ENCODE measurements at places on chromosomes 13 and 19.

DNA sequence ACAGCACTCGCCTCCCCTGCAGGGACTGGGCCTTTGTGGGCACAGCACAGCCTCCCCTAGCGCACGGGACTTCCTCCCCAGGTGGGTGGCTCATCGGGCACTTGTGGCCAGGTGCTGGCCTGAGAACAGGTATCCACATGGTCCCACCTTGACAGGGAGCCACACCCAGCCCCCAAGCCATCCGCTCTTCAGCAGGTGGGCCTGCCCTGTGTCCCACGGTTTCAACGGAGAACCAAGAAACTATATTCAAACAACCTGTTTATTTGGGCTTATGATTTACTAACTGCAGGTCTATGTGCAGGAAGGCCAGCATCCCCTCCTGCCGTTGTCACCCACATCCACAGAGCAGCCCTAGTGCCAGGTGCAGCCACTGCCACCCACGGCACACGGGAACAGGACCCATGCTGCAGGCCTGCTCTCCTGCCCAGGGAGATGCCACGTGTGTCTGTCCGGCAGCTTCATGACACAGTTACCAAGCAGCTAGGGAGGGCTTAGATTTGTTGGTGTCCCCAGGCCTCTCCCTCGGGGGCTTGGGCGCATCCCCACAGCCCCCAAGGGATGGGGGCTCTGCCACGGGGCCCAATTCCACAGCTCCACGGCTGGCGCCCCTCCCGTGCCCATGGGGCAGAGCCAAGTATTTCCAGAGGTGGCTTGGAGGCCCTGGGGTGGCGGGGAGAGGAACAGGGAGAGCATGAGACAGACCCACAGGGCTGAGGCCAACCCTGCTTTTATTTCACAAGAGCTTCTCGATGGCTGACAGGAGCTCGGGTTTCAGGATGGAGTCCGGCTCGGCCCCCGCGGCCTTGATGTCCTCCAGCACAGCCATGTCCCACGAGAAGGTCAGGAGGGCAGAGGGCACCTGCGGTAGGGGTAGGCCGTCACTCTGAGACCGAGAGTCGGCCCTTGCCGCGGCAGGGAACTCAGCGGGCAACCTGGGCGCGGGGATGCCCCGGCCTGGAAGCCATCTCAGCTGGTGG is 12.5 kb downstream of the UBXN6 start:
- no peak for DNase-seq

GRCh38 chr13:98444381-98444780 is 132.5 kb downstream of the STK24 start:
- no peak for DNase-seq

DNA sequence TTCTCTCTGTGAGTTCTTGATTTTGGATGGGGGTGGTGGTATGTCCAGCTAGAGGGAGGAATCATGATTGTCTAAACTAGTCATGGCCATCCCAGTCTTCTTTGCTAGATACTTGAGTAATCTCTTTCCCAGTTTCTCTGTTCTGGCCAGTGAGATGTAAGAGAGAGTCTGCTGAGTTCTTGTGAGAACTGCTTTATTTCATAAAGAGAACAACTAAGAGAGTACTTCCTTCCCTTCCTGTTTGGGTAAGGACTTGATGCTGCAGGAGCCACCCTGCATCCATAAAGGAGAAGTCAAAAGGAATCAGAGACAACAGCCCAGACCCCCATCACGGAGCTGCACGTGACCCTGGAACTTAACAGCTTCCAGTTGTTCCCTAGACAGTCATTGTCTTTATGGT is 3.0 kb upstream of the RASL11A start:
- DNase-seq: no peak

DNA sequence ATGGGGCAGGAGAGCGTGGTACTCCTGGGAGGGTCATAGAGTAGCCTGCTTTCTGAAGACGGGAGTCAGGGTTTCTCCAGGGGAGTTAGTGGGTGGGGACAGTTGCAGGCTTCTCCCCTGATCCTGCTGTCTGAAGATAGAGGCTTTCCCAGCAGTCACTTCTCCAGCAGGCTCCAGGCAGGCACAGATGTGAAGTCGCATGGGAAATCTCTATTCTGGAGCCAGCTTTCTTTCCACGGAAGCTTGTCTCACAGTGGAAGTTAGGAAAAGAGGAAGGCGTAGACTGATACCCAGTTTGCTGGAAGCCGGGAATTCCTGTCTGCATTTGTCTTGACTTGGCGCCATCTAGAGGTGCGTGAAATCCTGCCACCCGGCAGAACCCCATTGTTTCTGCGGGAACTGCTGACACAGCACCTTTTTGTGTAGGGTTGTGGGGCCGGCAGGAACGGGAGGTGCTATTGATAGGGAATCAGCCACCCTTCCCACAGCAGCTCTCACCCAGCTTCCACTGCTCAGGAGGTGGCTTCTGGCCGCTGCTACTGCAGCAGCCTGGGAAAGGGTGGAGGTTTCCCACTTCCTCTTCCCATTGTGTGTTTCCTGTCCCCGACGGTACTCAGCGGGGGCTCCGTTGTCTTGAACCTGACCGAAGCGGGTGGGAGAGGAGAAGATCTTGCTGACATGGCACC is 28.5 kb upstream of the NPAS1 start:
- DNase-seq: peak; percentile 83
